ENCODE measurements at places on chromosomes 6 and 20.

- DNase-seq, result no peak
These were observed 35.0 kb downstream of the HLA-A start for GRCh38 chr6:29977425-29977727.

GRCh38 chr6:151501511-151502136, 7.8 kb downstream of the CCDC170 start:
- no peak for DNase-seq

GRCh38 chr6:38489951-38490350, 149.8 kb downstream of the BTBD9 start:
- no peak for DNase-seq

DNA sequence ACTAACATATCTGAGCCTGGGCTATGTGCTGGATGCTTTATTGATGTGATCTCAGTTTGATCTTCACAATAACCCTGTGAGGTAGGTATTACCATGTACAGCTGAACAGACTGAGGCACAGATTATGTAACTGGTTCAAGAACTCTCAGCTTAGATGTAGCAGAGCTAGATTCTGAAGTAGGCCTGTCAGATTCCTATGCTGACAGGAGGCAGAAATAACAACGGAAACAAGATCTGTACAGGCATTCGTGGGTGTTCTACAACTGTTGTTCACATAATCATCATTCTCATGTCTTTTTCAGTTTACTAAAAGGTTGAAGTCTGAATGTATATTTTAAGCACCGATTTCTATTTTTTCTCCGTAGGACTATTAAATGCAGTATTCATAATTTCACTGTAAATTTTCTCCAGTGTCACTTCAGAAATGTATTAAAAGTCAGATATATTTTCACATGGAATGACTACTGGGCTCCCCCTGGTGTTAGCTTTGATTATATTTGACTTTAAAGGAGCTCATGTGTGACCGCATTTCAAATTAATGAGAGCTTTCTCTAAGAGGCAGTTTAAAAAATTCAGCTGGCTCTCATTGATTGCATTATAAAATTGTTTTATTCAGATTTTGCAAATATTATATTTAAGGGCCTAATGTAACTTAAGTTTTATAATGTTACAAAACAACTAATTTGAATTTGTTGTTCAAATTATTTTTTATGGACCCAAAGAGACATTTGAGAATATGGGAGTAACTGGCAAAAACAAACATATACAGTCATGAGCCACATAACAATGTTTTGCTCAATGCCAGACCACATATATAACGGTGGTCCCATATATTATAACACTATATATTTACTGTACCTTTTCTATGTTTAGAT, 36.4 kb upstream of the SLC17A4 start:
- DNase-seq, result no peak

- DNase-seq, result no peak
These were observed 158.9 kb upstream of the GGTLC1 start for GRCh38 chr20:24147479-24147878.

GRCh38 chr6:33798343-33798848, 5.4 kb downstream of the MLN start:
- no peak for DNase-seq

DNA sequence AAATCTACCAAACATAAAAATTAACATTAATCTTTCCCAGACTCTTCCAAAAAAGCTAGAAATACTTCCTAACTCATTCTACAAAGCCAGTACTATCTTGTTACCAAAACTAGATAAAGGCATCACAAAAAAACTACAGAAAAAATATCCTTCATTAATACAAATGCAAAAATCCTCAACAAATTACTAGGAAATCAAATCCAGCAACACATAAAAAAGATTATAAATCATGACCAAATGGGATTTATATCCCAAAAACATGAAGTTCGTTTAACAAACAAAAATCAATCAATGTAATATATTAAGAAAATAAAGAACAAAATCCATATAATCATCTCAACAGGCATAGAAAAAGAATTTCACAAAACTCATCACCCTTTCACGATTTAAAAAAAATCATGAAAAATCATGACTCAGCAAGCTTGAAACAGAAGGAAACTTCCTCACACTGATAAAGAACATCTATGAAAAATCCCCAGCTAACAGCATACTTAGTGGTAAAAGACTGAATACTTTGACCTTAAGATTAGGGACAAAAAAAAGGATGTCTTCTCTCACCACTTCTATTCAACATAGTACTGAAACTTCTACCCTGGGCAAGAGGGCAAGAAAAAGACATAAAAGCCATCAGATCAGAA, 43.2 kb downstream of the RANBP9 start:
- no peak for DNase-seq

- DNase-seq, result no peak
These were observed 125.7 kb downstream of the ANKS1A start for GRCh38 chr6:35014786-35015185.

GRCh38 chr6:47168180-47168579, 126.0 kb upstream of the ADGRF1 start:
- DNase-seq, result no peak

DNA sequence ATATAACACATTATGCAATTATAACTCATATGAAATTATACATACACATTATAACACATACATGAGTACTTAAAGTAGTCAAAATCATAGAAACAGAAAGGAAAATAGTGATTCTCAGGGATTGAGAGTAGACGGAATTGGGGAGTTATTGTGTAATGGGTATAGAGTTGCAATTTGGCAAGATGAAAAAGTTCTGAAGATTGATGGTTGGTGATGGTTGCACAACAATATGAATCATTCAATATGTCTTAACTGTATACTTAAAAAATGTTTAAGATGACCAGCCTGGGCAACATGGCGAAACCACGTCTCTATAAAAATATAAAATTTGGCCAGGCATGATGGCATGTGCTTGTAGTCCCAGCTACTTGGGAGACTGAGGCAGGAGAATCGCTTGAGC, 372.7 kb downstream of the CDKAL1 start:
- no peak for DNase-seq

GRCh38 chr6:81484251-81484650, 268.2 kb downstream of the TENT5A start:
- DNase-seq, result no peak

GRCh38 chr6:56528412-56528841, 114.3 kb downstream of the DST start:
- no peak for DNase-seq

GRCh38 chr6:30955367-30956042, 14.7 kb downstream of the MUCL3 start:
- peak; percentile 74 for DNase-seq

GRCh38 chr6:1182722-1183521, 129.0 kb upstream of the FOXQ1 start:
- no peak for DNase-seq

- DNase-seq, result peak; percentile 34
These were observed 1.4 kb downstream of the PHF20 start for GRCh38 chr20:35773154-35773751.

Data from naive thymus-derived CD4-positive, alpha-beta T cell (primary cell).